ENCODE measurements at places on chromosomes 6 and 20. TPM values are rescaled to one million over a fixed set of nuclear protein-coding genes. Genes with fewer than 3 reads are reported as not detected.

Gene SLA2
- polyA plus RNA-seq: 0.15 TPM

Gene TRIM31
- not detected for polyA plus RNA-seq

Gene HINT3
- polyA plus RNA-seq: 4.0 TPM

Gene SIRPB2
- 81.5 TPM for polyA plus RNA-seq

Gene GSTA4
- polyA plus RNA-seq: 0.41 TPM

Gene TFAP2D
- not detected for polyA plus RNA-seq

Gene B3GAT2
- not detected for polyA plus RNA-seq

Gene NOX3
- polyA plus RNA-seq: not detected

Gene F13A1
- polyA plus RNA-seq: 136 TPM

Gene ULBP1
- 0.09 TPM for polyA plus RNA-seq

Gene OR2W1
- not detected for polyA plus RNA-seq

Gene ETV7
- 0.10 TPM for polyA plus RNA-seq

Gene GLP1R
- polyA plus RNA-seq: not detected

Gene SNX3
- 394 TPM for polyA plus RNA-seq

Gene CPNE5
- polyA plus RNA-seq: 0.85 TPM

Gene SF3B5
- 355 TPM for polyA plus RNA-seq

Gene RAB44
- polyA plus RNA-seq: 17.1 TPM

Gene CGA
- polyA plus RNA-seq: not detected

Gene BEND6
- not detected for polyA plus RNA-seq

DNA sequence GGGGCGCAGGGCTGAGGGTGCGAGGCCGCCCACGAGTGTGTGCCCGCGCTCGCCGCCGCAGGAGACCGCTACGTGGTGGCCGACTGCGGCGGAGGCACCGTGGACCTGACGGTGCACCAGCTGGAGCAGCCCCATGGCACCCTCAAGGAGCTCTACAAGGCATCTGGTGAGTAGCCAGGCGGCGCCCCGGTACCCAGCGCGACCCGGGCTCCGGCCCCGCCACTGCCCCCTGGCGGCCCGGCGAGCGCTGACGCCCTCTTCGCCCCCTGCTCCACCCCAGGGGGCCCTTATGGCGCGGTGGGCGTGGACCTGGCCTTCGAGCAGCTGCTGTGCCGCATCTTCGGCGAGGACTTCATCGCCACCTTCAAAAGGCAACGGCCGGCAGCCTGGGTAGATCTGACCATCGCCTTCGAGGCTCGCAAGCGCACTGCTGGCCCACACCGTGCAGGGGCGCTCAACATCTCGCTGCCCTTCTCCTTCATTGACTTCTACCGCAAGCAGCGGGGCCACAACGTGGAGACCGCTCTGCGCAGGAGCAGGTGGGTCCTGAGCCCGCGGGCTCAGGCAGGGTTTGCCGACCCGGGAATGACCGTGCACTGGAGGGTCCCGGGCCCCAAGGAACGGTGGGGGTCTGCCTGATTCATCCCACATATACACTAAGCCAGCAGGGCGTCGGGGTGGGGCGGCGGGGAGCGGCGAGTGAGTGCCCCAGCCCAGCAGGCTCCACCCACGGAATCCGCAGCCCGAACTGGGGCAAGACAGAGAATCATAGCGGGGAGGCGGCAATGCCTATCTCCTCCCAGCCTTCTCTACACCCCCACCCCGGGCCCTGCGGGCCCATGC lies 17.4 kb downstream of the HSPA12B start:
- H3K4me1 ChIP-seq: peaks cover 8% of the 10 kb centered on the region
- peaks cover 31% of the 10 kb centered on the region for H3K36me3 ChIP-seq
- no peak overlapping the region for H3K27ac ChIP-seq
- H3K27me3 ChIP-seq: no peaks in the 10 kb centered on the region
- peak; percentile 25 for DNase-seq

DNA sequence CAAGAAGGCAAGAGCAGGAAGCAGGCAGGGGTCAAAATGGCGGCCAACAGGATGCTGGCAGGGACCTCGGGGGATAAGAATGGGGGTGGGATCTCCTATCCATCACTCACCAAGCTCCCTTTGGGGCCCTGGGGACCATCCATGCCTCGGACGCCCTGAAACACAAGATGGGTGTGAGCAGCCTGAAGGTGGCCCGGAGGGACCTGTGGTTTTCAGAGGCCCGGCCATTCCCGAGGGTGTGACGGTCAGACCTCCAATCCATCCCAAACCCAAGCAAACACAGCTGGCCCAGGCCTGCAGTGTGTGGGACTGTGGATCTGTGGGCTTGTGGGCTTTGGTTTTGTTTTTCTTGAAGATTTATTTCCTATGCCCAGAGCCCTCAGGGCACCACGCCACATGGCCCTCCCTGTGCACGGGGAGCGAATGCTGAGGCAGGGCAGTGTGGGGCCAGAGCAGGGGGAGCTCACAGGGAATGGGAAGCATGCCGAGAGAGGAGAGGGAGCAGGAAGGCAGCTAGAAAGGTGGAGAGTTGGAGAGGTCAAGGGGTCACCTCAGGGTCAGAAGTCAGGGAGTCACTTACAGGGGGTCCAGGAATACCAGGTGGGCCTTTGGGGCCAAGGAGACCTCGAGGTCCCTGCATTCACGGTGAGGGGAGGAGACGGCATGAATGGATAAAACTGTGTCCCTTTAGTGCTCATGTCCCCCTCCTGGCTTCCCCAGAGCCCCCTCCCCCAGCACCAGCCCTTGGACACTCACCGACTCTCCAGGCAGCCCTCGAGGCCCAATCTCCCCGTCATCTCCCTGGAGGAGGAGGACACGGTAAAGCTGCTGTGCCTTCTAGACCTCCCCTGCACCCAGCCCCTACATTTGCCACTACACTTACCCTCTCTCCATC lies 14.5 kb downstream of the COL11A2 start:
- no peak for DNase-seq
- H3K36me3 ChIP-seq: no peaks in the 10 kb centered on the region
- no peak overlapping the region for H3K4me3 ChIP-seq
- H3K27me3 ChIP-seq: no peaks in the 10 kb centered on the region
- H3K27ac ChIP-seq: no peak overlapping the region

- H3K4me1 ChIP-seq: no peaks in the 10 kb centered on the region
- peaks cover 6% of the 10 kb centered on the region for H3K27me3 ChIP-seq
- H3K27ac ChIP-seq: no peak overlapping the region
- no peak for DNase-seq
- no peak overlapping the region for H3K4me3 ChIP-seq
Observed at GRCh38 chr6:3758842-3759144, 7.3 kb upstream of the PXDC1 start.

- H3K4me1 ChIP-seq: peaks cover 39% of the 10 kb centered on the region
- H3K36me3 ChIP-seq: no peaks in the 10 kb centered on the region
- peak; percentile 39 for DNase-seq
- no peaks in the 10 kb centered on the region for H3K27me3 ChIP-seq
Observed at GRCh38 chr6:15870333-15871043, 207.7 kb upstream of the DTNBP1 start.

DNA sequence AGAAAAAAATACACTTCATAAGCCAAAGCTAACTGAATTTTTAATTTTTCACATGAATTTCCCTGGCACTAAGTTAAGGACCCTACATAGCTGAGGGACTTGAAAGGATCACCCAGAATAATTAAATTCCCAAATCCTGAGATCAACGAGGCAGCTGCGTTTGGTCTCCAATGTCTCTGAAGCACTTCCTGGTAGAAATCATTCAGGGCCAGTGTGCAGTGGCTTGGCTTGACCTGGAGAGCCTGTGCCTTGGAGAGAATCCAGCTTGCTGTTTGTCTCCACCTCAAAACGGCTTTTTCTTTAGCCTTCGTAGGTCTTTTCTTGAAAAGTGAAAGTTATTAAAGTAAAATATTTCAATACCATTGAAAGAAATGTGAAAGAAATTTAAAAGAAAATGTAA lies 92.4 kb downstream of the SMOC2 start:
- DNase-seq: no peak
- H3K4me3 ChIP-seq: no peak overlapping the region
- H3K27me3 ChIP-seq: no peaks in the 10 kb centered on the region
- no peak overlapping the region for H3K27ac ChIP-seq
- H3K36me3 ChIP-seq: no peaks in the 10 kb centered on the region

GRCh38 chr6:129519750-129520149 lies 190.2 kb downstream of the ARHGAP18 start:
- DNase-seq: no peak
- H3K4me1 ChIP-seq: no peaks in the 10 kb centered on the region
- no peaks in the 10 kb centered on the region for H3K27me3 ChIP-seq
- no peak overlapping the region for H3K4me3 ChIP-seq

- no peak overlapping the region for H3K4me3 ChIP-seq
- no peaks in the 10 kb centered on the region for H3K36me3 ChIP-seq
- DNase-seq: no peak
Observed at GRCh38 chr6:40328386-40328985, 258.7 kb downstream of the LRFN2 start.

DNA sequence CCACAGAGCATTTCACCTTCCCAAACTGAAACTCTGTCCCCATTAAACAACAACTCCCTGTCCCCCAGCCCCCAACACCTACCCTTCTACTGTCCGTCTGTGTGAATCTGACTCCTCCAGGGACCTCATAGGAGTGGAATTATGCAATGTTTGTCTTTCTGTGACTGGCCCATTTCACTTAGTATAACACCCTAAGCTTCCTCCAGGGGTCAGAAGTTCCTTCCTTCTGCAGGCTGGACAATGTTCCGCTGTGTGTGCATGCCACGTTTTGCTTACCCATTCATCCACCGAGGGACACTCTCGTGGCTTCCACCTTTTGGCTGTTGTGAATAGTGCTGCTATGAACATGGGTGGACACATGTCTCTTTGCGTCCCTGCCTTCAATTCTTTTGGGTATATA lies 37.6 kb upstream of the MPC1 start:
- H3K4me1 ChIP-seq: no peaks in the 10 kb centered on the region
- H3K4me3 ChIP-seq: no peak overlapping the region
- H3K36me3 ChIP-seq: no peaks in the 10 kb centered on the region
- DNase-seq: peak; percentile 30
- no peaks in the 10 kb centered on the region for H3K27me3 ChIP-seq

- H3K36me3 ChIP-seq: no peaks in the 10 kb centered on the region
- H3K4me3 ChIP-seq: no peak overlapping the region
- H3K27ac ChIP-seq: no peak overlapping the region
- H3K27me3 ChIP-seq: no peaks in the 10 kb centered on the region
- H3K4me1 ChIP-seq: no peaks in the 10 kb centered on the region
- no peak for DNase-seq
Observed at GRCh38 chr6:88749849-88750248, 213.6 kb downstream of the RNGTT start.

DNA sequence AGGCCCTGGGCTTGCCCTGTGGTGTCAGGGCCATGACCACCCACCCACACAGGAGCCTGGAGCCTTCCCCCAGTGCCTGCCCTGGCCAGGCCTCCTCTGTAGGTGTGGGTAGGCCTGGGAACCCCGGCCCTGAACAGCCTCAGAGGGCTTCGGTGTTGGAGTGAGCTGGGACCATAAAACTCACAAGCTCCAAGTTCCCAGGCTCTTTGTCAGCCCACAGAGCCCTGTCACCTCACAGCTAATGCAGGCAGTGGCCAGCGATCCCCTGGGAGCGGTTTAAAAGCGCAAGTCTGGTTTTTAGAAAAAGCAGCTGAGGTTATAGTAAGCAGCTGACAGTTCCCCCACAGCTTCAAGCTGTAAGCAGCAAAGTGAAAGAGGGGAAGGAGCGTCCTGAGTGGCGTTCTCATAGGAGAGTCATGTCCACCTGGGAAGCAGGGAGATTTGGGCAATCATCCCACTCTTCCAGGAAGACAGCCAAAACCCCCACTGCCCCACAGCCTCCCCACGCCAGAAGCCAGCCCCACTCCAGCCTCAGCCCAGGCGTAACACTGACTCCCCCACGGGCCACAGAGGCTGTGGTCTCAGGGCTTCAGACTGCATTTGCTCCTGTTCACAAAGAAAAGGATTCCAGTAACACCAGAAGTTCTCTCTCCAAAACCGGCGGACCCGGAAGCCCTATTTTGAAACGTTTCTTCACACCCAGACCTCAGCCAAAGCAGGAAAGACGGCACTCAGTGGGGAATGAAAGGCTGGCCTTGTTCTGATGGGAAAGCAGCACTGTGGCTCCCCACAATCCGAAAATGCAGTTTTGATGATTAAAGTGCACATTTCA lies 34.3 kb upstream of the FOXC1 start:
- no peaks in the 10 kb centered on the region for H3K36me3 ChIP-seq
- H3K27ac ChIP-seq: no peak overlapping the region
- H3K4me3 ChIP-seq: no peak overlapping the region
- no peak for DNase-seq
- H3K27me3 ChIP-seq: no peaks in the 10 kb centered on the region

DNA sequence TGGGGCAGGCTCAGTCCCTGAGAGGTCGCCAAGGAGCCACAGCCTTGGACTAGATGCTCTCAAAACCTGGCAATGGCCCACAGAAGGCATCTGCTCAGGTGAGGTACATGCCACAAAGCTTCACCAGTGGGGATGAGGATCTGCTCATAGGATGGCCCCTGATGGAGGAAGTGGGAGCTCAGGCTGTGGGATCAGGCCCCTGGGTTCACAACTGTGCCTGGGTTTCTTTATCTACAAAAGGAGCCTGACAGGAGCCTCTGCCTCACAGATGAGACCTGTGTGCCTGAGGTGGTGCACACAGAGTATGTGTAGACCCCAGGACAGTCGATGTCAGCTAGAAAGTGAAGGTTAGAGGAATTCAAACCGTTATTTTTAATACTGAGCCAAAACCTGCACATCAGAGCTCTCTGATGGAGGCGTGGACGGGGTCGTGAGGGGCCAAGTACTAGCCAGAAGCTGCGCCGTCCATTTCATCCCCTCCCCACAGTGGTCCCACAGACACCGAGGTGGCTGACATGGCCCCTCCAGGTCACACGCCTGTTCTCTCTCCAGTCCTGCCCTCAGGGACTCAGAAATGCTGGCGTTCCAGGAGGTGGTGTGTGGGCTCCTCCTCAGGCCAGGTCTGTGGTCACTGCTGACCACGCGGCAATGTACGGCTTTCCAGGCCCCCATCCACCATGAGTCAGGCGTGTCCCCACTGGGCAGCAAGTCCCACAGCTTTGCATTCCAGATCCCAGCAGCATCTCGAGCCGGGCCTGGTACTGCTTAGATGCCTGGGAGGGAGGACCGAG lies 33.3 kb downstream of the NTSR1 start:
- no peak for DNase-seq
- H3K4me1 ChIP-seq: peaks cover 36% of the 10 kb centered on the region
- no peaks in the 10 kb centered on the region for H3K27me3 ChIP-seq

GRCh38 chr20:59515013-59515905 lies 89.1 kb upstream of the PHACTR3 start:
- no peak overlapping the region for H3K4me3 ChIP-seq
- H3K27me3 ChIP-seq: peaks cover 5% of the 10 kb centered on the region
- H3K4me1 ChIP-seq: no peaks in the 10 kb centered on the region
- no peaks in the 10 kb centered on the region for H3K36me3 ChIP-seq

GRCh38 chr6:40897390-40898003 lies 141.5 kb downstream of the UNC5CL start:
- H3K4me3 ChIP-seq: no peak overlapping the region
- no peaks in the 10 kb centered on the region for H3K27me3 ChIP-seq
- no peaks in the 10 kb centered on the region for H3K4me1 ChIP-seq
- no peak overlapping the region for H3K27ac ChIP-seq

GRCh38 chr6:147900247-147900830 lies 391.8 kb downstream of the SAMD5 start:
- H3K4me1 ChIP-seq: no peaks in the 10 kb centered on the region
- no peaks in the 10 kb centered on the region for H3K27me3 ChIP-seq
- DNase-seq: no peak
- H3K36me3 ChIP-seq: no peaks in the 10 kb centered on the region
- H3K4me3 ChIP-seq: no peak overlapping the region
- H3K27ac ChIP-seq: no peak overlapping the region
